AG09309 (cell line): ENCODE measurements at places on chromosomes 5 and 9.
A peak's percentile ranks its signal among the peaks of the same experiment; 100 is the strongest.

GRCh38 chr9:89716559-89716958 lies 111.7 kb downstream of the GADD45G start:
- DNase-seq = no peak

DNA sequence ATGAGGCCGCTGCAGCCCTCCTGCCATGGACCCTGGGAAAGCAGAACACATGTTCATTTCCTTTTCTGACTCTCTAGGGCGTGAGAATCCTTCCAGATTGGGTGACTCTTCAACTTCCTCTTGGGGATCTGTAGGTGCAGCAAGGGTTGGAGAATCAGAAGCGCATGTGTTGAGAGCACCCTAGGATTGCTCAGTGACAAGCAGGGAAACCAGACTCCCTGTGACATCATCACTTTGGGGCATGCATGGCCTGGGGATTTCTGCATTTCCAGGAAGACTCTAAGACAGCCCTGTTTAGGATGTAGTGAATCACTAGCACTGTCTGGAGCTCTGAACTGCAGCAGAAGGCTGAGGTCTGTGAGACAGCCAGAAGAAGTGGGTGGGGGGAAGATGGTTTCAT lies 15.1 kb upstream of the LCP2 start:
- DNase-seq = no peak

DNA sequence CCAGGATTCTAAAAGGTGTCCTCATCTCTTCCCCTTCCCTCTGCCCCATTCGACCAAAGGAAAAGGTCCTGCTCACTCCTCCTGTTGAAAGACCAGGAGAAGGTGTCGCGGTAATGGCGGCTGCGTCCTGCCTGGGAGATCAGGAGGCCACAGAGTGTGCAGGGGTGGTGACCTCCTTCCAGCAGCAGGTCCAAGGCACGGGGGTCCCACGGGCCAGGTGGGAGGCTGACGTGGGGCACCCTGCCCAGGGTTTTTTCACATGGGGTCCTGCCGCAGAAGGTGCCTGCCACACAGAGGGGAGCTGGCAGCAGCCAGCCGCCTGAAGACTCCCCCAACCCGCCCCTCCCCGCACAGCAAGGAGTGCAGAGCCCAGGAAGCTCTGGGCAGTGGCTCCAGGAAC lies 22.2 kb upstream of the ADAMTS2 start:
- DNase-seq = no peak

- no peak for DNase-seq
Measured at GRCh38 chr9:21679432-21679831, 123.0 kb upstream of the MTAP start.

- no peak for DNase-seq
Measured at GRCh38 chr5:147668385-147668784, 114.1 kb downstream of the JAKMIP2 start.

DNA sequence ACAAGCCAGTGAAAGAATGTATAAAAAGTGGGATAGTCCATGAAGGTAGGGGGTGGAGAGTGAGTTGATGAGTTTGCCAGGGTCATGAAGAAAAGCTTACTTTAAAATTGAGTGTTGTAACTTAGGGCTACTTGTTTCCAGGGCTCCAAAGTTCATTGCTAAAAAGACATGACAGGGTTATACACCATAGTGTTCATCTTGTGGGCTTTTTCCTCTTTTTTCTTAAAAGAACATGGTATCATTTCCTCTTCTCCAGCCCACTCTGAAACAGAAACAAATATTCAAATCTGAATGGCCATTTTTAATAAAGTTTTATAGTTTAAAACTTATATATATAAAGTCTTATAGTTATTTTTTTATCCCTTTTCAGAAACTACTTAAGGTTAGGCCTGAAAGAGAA lies 115.7 kb upstream of the SMC2 start:
- no peak for DNase-seq

DNA sequence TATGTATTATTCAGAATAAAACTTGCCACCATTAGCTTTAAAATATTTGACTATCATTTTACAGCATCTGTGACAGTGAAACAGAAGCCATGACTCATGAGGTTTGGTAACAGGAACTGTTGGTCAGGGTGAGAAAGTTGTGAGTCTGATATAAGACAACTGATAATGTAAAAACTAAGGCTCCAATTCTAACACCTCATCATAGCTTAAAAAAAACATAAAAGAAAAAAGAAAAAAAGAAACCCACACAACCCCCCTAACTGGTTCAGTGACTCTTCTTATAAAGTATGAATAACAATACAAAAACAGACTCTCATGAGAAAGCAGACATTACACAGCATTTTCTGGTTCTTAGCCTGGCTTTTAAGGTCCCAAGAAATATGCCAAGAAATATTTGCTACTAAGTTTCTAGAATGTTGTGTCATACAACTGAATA lies 85.8 kb downstream of the MRPS27 start:
- DNase-seq = no peak

DNA sequence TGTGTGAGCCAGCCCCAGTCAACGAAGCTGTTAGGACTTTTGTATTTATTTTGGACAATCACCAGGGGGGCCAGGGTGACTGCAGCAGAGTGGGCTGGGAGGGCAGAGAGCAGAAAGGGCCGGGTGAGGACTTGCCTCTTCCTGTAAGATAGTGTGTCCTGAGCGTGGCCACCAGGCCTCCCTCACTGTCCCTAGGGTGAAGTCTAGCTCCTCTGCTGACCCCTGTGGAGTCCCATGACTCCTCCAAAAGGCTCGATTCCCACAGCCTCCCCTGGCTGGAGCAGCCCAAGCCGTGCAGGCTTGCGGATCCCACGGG lies 147.8 kb downstream of the RXRA start:
- no peak for DNase-seq

DNA sequence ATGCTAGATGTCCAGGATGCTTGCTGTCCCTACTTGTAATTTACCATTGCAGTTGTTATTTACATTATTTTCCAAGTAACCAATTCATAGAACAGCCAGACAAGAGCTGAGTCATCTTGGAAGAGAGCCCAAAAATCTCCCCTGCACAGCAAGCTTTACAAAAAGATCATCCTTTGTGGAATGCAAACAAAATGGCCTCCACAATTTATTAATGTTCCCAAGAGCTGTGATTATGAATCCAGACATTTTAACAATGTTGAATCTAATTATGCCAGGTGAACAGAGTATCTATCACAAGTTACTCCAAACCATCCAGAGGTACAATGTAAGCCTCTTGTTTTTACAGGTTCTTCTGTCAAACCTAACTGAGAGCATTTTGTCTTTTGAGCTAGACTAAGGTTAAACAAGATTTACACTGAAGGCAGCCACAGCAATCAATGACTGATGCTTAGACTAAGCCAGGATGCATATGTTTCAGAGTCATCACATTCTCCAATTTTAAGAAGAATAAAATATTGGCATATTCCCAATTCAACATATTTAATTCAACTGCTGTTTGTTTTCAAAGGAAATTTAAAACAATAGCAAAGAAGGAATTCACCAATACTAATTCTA lies 95.3 kb upstream of the SLC12A2 start:
- DNase-seq = peak; percentile 23

- no peak for DNase-seq
Measured at GRCh38 chr5:1334831-1335539, 9.9 kb downstream of the CLPTM1L start.

DNA sequence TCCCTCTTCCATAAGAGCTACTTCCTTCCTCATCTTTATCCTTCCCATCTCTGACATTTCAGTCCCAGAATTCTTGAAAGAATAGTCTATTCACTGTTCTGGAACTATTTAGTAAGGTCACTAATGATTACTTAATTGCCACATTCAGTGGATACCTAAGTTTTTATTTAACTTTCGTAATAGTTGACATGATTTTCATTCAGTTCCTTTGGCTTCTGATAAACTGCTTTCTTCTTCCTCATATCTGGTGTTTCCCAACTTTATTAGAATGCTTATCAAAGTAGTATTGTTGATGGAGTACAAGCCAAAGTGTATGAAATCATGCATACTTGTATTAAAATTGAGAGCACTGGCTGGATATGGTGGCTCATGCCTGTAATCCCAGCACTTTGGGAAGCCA lies 10.8 kb downstream of the UBE2D2 start:
- no peak for DNase-seq

- DNase-seq = no peak
Measured at GRCh38 chr5:164394686-164395194, 889.3 kb downstream of the MAT2B start.

- no peak for DNase-seq
Measured at GRCh38 chr5:36135988-36136387, 15.7 kb downstream of the LMBRD2 start.

GRCh38 chr5:137609127-137609526 lies 110.0 kb upstream of the SPOCK1 start:
- DNase-seq = peak; percentile 52

DNA sequence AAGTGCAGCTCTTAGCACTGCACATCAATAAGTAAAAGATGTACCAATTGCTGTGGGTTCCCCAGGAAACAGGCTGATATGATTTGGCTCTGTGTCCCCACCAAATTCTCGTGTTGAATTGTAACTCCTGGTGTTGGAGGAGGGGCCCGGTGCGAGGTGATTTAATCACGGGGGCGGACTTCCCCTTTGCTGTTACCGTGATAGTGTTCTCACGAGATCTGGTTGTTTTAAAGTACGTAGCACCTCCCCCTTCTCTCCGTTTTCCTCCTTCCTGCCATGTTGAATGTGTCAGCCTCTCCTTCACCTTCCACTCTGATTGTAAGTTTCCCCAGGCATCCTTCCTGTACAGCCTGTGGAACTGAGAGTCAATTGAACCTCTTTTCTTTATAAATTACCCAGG lies 93.2 kb upstream of the ACTBL2 start:
- no peak for DNase-seq

DNA sequence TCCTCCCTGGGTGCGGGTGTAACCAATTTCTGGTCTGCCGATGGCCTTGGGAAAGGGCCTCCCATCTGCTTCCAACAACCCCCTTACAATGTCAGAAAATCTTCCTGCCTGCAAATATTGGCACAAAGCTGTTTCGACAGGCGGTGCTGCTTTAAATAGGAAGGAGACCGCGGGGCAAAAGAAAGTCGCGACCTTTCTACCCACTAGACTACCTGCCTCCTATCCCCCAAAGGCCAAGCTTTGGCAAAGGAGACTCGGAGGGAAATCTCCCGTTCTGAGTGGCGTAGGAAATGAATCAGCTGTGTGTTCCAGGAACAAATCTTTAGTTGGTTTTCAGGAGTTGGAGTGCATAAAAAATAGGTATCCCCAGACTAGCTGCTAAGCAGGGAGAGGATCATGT lies 36.8 kb upstream of the NFIB start:
- DNase-seq = no peak

- DNase-seq = no peak
Measured at GRCh38 chr9:7974335-7974960, 174.9 kb upstream of the DMAC1 start.

DNA sequence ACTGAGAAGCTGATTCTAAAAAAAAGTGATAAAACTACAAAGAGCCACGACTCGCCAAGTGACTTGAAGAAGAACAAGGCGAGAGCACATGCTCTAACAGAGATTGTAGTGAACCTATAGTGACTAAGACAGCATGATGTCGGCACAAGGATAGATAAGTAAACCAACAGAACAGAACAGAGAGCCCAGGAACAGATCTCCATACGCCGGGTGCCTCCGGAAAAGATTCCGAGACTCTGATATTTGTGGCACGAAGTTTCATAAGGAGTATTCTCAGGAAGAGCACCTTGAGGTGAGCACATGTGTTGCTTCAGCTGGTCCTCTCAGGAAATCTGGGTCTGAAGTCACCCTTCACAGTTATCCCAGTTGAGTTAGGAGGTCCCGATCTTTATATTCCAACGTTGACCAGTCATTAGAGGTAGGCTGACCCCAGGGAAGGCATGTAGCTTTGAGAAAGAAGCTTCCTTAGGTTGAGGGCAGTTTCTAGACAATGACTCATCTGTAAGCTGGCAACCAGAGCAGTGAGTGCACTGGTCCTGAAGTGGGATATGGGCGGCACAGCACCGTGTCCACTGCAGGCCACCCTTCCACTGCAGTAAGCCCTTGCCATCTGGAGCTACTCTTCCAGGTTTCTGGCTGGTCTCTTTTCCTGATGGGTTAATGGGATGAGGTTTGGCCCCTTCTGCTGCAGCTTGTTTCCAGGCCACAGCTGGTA lies 13.6 kb upstream of the CLK4 start:
- no peak for DNase-seq

GRCh38 chr5:38835887-38836286 lies 9.9 kb upstream of the OSMR start:
- no peak for DNase-seq

GRCh38 chr5:122292332-122292731 lies 19.7 kb upstream of the SNCAIP start:
- peak; percentile 34 for DNase-seq

DNA sequence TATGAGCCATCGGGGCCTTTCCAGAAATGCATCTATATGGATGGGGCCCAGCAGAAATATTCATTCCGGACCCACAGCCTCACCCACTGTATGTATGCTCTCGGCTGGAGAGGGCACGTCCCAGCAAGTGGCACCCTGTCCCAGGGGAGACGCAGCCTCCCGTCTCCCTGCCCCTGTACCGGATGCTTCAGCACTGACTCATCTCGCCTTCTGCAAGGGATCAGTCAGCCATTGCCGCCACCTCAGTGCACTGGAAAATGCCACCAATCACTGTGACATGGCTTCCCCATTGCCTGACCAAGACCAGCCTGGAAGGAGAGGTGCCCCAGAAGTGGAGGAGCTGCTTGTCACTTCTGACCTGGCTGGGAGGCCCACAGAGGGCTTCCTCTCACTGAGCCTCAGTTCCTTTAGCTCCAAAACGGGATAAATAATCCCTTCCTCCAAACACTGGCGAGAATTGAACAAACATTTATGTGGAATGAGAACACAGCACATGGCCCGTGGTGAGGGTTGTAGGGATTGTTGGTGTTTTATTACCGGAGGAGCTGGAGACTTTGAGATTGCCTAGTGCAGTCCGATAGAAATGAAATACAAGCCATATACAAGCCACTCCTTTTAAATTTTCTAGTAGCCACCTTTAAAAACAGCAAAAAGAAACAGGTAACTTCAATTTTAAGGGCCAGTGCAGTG lies 43.9 kb upstream of the ORM1 start:
- no peak for DNase-seq

DNA sequence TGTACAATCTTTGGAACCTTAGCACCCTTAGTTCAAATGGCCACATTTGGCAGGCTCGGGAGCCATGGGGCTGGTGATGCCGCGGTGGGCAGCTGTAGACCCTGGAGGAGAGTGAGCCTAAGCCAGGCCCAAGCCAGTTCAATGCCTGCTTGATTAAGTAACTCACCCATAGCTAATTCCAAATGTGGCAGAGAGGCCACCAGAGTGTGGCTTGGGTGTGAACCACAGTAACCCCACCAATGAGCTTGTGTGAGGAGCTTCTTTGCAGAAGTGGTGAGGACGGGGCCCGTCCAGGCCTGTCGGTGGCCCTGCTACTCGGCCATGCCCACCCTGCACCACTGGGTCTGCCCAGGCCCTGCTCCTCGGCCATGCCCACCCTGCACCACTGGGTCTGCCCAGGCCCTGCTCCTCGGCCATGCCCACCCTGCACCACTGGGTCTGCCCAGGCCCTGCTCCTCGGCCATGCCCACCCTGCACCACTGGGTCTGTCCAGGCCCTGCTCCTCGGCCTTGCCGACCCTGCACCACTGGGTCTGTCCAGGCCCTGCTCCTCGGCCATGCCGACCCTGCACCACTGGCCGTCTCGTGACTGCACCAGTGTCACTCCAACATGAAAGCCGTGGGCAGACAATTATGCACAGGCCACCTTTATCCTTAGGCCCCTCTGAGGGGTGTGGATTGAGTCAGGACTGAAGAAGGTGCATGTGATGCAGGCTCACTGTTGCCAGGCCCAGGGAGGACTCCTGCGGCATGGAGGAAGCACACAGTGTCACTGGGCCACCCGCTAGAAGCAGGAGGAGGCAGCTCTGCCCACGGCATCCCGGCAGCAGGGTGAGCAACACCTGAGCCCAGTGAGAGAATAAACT lies 75.4 kb downstream of the MRPL36 start:
- no peak for DNase-seq
